ENCODE measurements at places on chromosomes 4 and X.

- no peak for DNase-seq
Observed at GRCh38 chrX:24493740-24494581, 28.9 kb downstream of the PDK3 start.

DNA sequence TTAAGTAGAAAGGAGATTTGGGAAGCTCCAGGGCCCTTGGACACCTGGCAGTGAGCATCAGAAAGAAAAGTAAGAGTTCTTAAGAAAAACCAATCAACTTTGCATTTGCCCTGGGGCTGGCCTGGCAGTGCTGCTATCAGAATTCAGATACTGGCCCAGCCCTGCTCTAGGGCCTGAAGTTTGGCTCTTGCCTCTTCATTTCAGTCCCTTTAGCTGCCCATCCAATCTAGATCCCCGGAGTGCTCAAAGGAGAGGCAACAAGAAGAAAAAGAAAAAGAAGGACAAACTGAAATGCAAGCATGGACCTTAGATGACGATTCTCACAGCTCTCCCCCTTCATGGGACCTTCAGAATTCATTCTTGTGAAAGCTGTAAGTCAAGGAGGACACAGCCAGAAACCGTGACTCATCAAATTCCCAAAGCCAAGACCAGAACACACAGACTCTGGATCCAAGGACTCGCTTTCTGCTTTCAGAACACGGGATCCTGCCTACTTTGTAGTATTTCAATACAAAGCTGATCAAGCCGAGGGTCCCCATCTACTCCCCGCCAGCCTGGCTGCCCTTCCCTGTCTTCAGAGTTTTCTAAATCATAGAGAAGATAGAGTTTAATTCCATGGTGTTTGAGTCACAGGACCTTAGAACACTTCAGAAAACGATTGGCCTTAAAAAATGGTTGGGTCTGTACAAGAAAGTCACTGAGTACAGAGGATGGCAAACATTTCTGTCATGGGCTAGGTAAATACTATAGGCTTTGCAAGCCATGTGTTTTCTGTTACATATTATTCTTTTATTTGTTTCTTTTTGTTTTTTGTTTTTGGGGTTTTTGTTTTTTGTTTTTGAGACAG, 103.7 kb downstream of the RBM47 start:
- no peak for DNase-seq

GRCh38 chr4:86484241-86484640, 109.9 kb upstream of the PTPN13 start:
- DNase-seq, result no peak

GRCh38 chr4:122842984-122843531, 16.4 kb downstream of the FGF2 start:
- DNase-seq, result no peak

DNA sequence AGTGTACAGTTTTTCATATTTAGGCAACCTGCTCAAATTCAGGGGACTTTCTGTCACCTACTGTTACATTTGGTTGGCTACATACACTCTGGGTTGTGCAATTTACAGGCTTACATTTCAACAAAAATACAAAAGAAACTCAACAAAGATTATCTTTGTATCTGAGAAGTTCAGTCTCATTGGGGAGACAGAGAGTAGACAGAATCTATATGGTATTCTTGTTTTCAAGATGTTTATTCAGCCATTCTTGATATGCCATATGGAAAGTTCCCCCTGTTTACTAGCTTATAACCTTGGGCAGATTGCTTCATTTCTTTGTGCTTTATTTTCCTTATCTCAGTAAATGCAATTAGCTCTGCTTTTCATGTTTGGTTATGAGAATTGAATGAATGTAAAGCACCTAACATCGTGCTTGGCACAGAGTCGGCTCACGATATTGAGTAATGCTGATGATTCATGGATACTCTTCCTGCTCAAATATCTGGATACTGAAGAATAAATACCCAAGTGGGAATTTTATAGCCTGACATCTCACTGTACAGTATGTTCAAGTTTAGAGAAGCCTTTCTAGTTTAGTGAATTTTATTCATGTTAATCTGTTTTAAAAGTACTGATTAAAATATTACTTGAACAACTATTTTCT, 96.5 kb upstream of the PACRGL start:
- peak; percentile 31 for DNase-seq

DNA sequence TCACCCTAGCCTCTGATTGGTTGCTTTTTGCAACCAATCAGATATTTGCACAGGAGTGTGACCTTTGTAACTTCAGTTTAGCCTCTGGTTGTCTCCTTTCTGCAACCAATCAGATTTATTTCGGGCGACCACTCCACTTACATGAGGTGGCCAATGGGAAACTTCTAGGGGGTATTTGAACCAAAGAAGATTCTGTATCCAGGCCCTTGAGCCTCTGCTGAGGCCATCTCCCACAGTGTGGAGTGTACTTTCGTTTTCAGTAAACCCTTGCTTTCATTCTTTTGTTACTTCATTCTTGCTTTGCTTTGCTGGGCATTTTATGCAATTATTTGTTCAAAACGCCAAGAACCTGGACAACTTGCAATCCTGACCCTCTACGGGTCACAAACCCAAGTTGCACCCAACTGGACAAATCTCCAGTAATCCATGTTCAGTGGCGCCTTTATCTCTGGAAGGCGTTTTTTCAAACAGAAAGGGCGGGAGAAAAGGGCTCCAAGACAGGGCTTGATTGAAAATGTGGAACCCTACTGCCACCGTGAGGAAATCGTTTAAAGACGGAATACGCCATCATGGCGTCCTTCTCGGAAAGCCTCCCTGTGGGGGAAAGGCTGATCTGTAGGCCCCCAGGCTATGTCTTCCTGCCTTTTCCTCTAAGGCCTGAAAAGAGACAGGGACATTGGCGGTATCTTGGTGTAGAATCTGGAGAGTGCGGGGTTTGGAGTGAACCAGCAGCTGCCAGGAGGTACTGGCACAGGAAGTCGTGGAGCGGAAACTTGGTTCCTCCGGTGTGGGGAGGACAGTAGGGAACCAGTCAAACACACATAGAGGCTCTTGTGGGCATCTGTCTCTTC, 184.6 kb downstream of the OR13H1 start:
- no peak for DNase-seq

DNA sequence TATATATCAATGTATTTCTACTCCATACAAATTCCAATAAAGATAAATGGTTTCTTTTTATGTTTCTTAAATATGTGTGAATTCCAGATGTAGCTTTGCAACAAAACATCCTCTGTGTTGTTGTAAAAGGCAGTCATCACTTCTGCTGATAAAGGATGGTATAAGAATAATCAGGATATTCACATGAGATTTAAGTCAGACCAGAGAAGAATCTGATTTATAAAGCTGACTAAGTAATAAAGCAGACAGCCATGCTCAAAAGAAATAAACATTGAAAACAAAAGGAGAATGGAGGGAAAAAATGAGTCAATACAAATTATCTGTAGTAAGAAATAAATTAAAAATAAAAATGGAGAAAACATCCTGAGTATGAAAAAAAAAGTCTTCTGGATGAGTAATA, 27.0 kb upstream of the SLC7A11 start:
- no peak for DNase-seq

- no peak for DNase-seq
Observed at GRCh38 chr4:40842318-40842717, 92.6 kb downstream of the NSUN7 start.

- DNase-seq, result no peak
Observed at GRCh38 chr4:6263526-6264224, 6.0 kb upstream of the WFS1 start.

GRCh38 chrX:84724576-84724975, 222.3 kb upstream of the HDX start:
- DNase-seq, result no peak

DNA sequence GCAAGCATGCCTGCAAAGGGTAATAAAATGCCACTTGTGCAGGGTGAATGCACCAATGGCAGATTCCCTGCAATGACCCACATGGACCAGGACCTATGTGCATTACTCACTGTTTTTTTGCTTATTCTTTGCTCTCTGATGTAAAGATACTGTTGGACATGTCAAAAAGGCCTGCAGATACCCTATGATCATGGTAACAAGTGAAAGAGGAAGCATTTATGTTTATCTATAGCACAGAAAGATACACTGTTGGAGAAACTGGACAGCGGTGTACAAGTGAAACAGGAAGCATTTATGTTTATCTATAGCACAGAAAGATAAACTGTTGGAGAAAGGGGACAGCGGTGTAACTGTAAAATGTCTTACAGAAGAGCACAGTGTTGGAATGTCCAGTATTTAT, 127.5 kb downstream of the PAPSS1 start:
- no peak for DNase-seq

DNA sequence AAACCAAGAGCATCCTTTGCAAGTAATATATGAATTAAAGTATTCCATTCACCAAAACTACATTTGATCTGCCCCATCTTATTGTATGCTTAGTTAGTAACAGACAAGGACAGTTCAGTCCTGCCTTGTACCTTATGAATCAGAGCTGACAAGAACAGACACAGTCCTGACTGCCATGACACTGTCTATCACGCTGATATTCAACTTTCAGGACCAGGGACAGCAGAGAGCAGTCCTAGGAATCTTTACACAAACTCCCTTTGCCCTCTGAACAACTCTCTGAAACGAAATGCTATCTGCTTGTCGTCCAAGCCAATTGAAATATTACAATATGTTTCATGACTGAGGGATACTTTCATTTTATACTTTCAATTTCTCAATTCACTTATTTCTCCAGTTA, 268.6 kb upstream of the VCX start:
- no peak for DNase-seq

DNA sequence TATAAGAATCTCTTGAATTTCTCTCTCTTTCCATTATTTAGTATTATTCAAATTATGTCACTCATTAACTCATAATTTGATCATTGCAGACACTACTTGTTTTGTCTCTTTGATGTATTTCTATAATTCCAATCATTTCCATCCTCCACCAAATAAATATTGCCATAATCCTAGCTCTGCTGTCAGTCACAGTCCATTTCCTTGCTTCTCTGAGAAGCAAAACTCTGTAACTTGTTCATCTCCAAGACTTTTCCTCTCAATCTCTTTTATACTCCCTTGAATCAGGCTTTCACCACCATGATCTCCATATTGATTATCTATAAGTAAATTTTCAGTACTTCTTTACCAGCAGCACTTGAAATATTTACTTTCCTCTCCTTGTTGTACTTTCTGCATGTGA, 135.9 kb downstream of the SCLT1 start:
- no peak for DNase-seq

DNA sequence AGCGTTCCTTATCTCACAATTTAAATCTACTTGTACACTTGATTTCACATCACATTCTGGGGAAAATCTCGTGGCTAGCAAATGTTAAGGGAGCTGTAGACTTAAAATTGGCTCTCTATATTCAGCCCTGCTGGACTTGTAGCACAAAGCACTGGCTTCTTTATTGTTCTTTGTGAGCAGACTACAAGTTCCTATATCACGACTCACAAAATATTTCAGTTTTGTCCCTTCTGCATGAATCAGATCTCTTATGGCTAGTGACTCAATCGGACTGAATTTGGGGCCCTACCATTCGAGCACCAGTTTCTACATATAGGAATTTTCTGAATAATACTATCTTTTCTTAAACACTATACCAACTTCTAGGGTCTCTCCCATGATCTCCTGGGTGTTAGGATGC, 390.1 kb downstream of the ADAM29 start:
- no peak for DNase-seq

GRCh38 chr4:19657856-19658255, 593.8 kb upstream of the SLIT2 start:
- no peak for DNase-seq

DNA sequence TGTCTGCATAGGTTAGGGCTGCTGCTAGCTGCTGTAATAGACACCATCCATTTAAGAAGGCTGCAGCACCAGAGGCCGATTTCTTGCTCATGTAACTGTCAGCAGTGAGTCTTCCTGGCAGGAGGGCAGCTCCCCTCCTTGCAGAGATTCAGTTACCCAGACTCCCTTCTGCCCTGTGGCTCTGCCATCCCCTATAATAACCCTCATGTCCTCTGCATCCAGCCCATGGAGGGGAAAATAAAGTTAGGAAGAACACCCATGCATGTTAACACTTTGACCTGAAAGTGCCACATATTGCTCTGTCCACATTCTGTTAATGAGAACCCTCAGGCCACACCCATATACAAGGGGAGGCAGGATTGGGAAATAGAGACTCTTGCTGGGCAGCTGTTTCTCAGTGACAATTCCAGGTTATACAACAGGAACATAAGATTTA, 5.4 kb downstream of the STBD1 start:
- DNase-seq, result no peak

- DNase-seq, result no peak
Observed at GRCh38 chr4:134862116-134862515, 660.5 kb upstream of the PABPC4L start.

DNA sequence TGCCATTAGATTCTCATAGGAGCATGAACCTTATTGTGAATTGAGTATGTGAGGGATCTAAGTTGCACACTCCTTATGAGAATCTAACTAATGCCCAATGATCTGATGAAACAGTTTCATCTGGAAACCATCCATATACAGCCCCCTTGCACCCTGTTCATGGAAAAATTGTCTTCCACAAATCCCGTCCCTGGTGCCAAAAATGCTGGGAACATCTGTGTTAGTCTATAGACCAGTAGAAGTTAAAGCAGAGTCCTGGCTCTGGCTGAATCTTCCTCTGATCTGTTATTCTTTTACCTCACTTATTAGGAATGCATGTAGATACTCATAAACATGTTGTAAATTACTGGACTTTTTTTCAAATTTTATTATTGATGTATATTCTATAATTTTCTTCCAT, 29.2 kb downstream of the SULT1B1 start:
- DNase-seq, result no peak

- no peak for DNase-seq
Observed at GRCh38 chrX:113384628-113385027, 544.0 kb upstream of the AMOT start.

GRCh38 chr4:86569103-86569870, 24.8 kb upstream of the PTPN13 start:
- no peak for DNase-seq

DNA sequence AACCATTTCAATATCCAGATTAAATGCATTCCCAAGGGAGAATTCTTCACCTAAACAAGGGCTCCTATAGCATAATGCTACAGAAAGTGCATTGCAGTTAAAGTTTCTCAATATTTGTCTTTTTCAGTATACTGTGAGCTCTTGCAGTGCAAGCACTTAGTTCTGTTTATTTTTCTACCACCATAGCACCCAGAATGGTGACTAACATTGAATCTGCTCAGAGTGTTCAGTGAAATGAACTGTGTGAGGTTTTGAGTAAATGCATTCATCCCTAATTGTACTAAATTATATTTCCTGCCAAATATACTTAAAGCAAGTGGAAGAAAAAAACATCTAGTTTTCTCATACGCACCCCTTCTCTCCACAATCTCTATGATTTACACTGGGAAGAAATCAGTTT, 383.9 kb downstream of the PCDH7 start:
- no peak for DNase-seq

- no peak for DNase-seq
Observed at GRCh38 chr4:79163981-79164490, 161.8 kb downstream of the NAA11 start.

GRCh38 chr4:32744211-32744610, 2024.0 kb downstream of the PCDH7 start:
- no peak for DNase-seq

GRCh38 chrX:12206413-12206812, 68.1 kb downstream of the FRMPD4 start:
- DNase-seq, result no peak

- DNase-seq, result no peak
Observed at GRCh38 chr4:76740866-76741662, 156.9 kb downstream of the SOWAHB start.

- no peak for DNase-seq
Observed at GRCh38 chr4:17092736-17093437, 194.4 kb upstream of the LDB2 start.
